ENCODE measurements at places on chromosomes 3 and 15.

GRCh38 chr15:69526081-69527061, 73.8 kb downstream of the RPLP1 start:
- DNase-seq, result peak; percentile 33

GRCh38 chr15:30062881-30063280, 19.9 kb upstream of the GOLGA8J start:
- DNase-seq, result peak; percentile 54

- no peak for DNase-seq
These were observed 41.2 kb downstream of the TRA2B start for GRCh38 chr3:185896636-185897035.

DNA sequence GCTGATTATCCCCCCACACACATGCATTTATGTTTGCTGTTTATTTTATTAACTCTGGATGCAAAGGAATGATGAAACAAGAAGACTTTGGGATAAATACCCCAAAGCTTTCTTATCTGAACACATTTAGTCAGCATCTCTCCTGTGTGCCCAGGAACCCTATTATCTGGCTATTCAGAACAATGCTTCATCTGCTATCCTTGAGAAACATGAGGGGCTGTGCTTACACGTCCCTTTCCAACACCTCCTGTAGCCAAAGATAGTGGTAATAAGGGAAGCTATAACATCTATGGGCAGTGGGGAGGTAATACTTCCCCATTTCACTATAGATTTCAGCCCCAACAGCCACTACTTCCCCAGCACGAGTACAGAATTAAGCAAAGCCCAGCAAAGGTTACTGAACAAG, 94.7 kb downstream of the SSR3 start:
- no peak for DNase-seq

- no peak for DNase-seq
These were observed 226.5 kb upstream of the NANOGP8 start for GRCh38 chr15:35311615-35312014.

DNA sequence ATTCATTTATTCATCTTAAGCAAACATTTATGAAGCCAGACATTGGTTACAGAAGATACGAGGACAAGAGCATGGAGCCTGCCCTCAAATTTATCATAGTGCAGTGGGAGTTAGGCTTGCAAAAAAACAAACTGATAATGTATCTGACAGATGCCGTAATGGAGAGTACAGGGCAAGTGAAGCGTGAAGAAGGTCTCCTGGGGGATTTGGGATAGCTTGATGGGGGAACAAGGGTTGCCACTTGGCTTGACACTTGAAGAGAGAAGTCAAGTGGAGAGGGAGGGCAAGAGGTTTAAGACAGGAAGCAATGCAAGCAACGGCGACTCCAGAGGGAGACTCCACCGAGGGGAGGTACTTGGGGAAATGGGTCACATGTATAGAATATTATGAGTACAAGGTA, 129.3 kb downstream of the SSR3 start:
- DNase-seq, result no peak

DNA sequence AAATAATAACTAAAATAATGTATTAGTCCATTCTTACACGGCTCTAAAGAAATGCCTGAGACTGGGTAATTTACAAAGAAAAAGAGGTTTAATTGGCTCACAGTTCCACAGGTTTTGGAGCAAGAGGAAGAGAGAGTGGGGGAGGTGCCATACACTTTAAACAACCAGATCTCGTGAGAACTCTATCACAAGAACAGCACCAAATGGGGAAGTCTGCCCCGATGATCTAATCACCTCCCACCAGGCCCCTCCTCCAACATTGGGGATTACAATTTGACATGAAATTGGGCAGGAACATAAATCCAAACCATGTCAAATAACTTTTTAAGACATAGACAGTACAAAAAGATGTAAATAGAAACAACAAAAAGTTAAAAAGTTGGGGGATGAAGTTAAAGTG, 63.2 kb downstream of the ILDR1 start:
- no peak for DNase-seq

GRCh38 chr3:161890147-161890625, 393.6 kb downstream of the OTOL1 start:
- peak; percentile 74 for DNase-seq

DNA sequence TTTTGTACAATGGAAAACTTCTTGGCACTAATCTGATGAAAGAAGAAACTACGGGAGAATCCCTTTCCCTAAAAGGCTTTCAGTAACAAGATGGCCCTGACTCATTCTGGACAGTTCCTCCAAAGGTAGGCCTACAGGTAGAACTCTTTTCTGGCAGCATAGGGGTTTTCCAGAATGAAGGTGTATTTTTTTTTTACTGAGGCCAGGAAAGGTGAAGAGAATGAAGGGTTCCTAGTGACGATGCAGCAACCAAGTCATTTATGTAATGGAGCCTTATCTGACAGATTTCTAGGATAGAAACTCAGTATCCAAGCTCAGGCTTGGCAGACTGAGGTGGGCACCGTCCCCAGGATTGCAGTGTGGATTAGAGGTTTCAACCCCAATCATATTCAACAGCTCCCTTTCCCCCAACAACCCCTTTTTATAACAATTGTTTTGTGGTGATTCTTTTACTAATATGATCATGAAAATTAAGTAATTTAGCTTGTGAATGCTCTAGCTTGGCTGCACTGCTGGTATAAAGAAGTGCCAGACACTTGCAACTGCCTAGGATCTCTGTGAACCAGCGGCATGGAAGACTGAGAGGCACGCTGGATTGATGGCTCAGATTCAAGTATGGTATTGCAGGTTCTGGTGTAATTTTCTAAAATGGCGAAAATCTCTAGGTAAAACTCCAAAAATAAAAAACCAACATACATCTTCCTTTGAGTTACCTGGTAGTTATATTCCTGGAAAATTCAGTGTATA, 8.7 kb upstream of the TRIM69 start:
- DNase-seq, result no peak

DNA sequence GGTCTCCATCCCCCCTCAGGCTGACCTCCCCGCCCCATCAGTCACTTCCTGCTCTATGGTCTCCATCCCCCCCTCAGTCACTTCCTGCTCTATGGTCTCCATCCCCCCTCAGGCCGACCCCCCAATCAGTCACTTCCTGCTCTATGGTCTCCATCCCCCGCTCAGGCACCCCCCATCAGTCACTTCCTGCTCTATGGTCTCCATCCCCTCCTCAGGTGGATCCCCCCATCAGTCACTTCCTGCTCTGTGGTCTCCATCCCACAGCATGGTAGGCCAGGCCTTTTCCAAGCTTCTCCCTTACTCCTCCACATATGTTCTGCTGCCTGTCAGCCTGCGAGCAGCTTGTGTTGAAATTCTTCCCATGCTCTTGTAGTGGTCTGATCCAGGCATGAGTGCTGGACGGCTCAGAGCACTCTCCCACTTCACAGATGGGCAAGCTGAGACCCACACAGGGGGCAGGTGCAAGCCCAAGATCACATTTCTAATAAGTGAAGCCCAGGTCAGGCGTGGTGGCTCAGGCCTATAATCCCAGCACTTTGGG, 36.8 kb downstream of the BDH1 start:
- DNase-seq, result peak; percentile 31

DNA sequence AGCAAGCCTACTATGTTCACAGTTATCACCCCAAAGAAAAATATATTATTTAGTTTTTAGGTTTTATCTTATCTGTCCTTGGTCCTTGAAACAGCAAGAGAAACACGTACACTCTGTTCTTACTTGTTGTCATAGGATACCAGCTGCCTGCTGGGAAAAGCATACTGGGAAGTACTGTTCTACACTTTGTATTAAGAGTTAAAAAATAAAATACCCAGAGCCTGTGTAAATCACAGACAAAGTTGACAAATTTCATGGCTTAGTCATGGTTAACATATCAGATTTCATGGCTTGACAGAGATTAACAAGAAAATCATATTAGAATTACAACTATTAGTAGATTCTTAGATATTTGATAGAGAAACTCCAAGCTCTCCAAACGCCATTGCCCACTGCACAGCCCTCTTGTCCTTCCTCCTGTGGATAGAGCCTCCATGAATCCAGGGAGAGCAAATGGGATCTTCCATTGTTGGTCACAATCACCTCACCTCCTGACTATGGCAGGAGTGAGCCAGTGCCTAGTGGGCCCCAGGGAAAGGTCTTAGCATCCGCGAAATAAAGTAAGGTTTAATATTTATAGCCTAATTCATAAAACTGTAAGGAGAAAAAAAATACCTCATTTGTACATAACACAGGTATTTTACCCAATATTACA, 128.1 kb upstream of the WNT5A start:
- DNase-seq, result no peak

DNA sequence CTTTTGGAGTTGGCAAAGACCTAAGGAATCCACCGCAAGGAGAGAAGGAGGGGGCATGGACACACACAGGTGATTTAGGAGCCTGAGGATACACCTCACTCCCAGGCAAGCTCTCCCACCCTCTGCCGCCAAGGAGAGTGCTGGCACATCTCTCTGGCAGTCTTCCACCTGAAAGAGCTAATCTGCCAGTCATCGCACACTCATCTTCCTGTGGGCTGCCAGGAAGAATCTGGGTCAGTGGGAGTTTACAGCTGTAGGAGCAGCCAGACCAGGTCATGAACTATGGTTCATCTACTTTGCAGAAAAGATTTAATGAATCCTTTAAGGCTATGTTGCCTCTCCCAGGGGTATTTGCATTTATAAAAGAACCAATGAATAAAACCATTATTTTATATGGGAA, 170.6 kb upstream of the TSC22D2 start:
- peak; percentile 97 for DNase-seq

GRCh38 chr3:113514265-113514769, 639 bp downstream of the SPICE1 start:
- DNase-seq, result no peak

GRCh38 chr3:20456511-20456910, 270.5 kb upstream of the SGO1 start:
- DNase-seq, result no peak

GRCh38 chr3:195214381-195214780, 56.6 kb downstream of the XXYLT1 start:
- no peak for DNase-seq

- DNase-seq, result no peak
These were observed 1.1 kb downstream of the BAHD1 start for GRCh38 chr15:40441565-40442531.

- DNase-seq, result peak; percentile 55
These were observed 205.2 kb downstream of the RBMS3 start for GRCh38 chr3:29486096-29486495.

DNA sequence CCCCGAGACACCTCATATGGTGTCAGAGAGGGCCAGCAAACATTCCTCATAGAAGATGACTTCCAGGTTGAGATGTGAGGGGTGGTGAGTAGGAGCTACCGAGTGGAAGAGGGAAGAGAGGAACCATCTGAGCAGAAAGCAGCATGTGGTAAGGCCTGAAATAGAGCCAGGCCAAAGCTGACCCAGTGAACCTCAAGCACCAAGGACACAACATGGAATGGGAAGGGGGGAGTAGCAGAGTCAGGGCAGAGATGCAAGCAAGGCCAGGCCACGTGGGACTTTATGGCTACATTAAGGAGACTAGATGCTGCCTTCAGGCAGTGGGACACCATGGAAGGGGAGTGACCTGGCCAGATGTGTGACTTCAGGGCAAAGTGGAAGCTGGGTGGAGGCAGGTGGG, 38.3 kb upstream of the WNT5A start:
- no peak for DNase-seq

- DNase-seq, result no peak
These were observed 166.7 kb downstream of the NUP210 start for GRCh38 chr3:13253208-13253937.

DNA sequence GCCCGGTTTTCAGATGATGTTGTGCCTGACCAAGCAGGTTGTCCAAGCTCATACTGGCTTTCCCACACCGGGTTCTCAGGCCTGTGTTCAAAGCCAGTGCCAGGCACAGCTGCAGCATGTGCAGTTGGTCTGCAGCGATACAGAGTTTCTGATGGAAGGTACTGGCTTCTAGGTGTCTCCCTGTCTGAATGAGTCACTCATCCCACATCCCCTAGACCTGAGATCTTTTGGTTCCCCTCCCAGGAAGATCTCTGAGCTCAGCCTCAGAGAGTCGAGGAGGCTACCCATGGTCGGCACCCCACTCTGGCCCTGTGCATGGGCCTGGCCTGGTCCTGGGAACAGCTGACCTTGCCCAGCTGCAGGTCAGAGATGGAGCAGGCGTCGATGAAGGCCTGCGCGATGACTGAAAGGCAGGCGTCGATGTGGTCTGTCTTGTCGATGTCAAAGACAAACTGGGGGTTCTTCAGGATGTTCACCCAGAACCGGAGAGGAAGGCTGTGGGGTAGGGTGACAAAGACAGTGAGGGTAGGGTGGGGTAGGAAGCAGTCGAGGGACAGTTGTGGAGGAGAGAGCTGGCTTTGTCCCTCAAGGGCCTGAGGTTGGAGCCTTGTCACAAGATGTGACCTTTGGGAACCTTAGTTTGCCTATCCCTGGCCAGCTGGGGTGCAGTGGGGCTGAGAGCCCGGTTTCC, 15.3 kb downstream of the H1-8 start:
- no peak for DNase-seq

GRCh38 chr3:70813311-70813710, 500.9 kb upstream of the MDFIC2 start:
- DNase-seq, result no peak

GRCh38 chr3:28247286-28247685, 5.9 kb downstream of the CMC1 start:
- no peak for DNase-seq

GRCh38 chr3:13080591-13080990, 7.4 kb upstream of the IQSEC1 start:
- no peak for DNase-seq

- peak; percentile 4 for DNase-seq
These were observed 107.0 kb upstream of the RPL32 start for GRCh38 chr3:12948371-12948770.

- DNase-seq, result no peak
These were observed 753 bp upstream of the MYO5A start for GRCh38 chr15:52529341-52529924.

- no peak for DNase-seq
These were observed 17.5 kb upstream of the P2RY1 start for GRCh38 chr3:152817400-152817799.

DNA sequence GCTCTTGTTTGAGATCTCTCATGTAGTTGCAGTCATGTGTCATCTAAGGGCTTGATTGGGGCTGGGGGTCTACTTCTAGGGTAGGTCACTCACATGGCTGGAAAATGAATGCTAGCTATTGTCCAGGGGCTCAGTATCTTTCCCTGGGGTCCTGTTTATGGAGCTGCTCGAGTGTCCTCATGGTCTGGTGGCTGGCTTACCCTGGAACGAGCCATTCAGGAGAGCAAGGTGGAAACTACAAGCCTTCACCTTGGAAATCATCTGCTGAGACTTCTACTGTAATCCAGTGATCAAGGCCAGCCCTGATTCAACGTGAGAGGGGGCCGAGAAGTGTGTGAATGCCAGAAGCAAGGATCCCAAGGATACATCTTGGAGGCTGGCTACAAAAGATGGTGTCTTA, 16.2 kb upstream of the RHCG start:
- no peak for DNase-seq

GRCh38 chr15:44738340-44738984, 2.1 kb downstream of the TRIM69 start:
- peak; percentile 33 for DNase-seq

- no peak for DNase-seq
These were observed 24.5 kb downstream of the ESYT3 start for GRCh38 chr3:138458774-138459499.

GRCh38 chr3:87090631-87091030, 99.7 kb upstream of the VGLL3 start:
- DNase-seq, result no peak

GRCh38 chr15:35308802-35309201, 223.7 kb upstream of the NANOGP8 start:
- no peak for DNase-seq
